Neural crest cell (in vitro differentiated cells): ENCODE measurements at places on chromosomes 6 and 20.

DNA sequence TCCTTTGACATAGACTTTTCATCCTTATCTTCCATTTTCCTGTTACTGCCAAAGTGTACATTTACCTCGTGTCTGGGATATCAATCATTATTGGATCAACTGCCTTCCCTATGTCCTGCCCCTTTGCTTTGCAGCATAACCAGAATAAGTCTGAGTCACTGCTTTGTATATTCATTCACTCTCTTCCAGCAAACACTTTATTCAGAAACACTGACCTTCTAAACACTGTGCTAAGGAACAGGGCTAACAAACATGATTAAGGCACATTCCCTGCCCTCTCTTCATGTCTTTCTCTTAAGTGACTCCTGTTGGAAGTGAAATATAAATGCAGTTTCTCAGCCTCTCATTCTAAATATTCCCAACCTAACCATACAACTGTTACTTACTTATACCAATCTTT, 66.9 kb downstream of the COL19A1 start:
- no peaks in the 10 kb centered on the region for H3K27me3 ChIP-seq
- no peaks in the 10 kb centered on the region for H3K36me3 ChIP-seq
- no peak overlapping the region for H3K27ac ChIP-seq
- no peak overlapping the region for H3K4me3 ChIP-seq
- no peaks in the 10 kb centered on the region for H3K4me1 ChIP-seq

- H3K27me3 ChIP-seq = no peaks in the 10 kb centered on the region
- no peaks in the 10 kb centered on the region for H3K4me1 ChIP-seq
- no peak overlapping the region for H3K4me3 ChIP-seq
- no peaks in the 10 kb centered on the region for H3K36me3 ChIP-seq
Measured at GRCh38 chr6:147911686-147912085, 403.2 kb downstream of the SAMD5 start.

- no peaks in the 10 kb centered on the region for H3K27me3 ChIP-seq
- no peak overlapping the region for H3K27ac ChIP-seq
- H3K4me1 ChIP-seq = peaks cover 43% of the 10 kb centered on the region
- DNase-seq = no peak
- no peaks in the 10 kb centered on the region for H3K36me3 ChIP-seq
- peak overlapping the region; percentile 14 for H3K4me3 ChIP-seq
Measured at GRCh38 chr20:53917145-53918019, 153.0 kb downstream of the BCAS1 start.

DNA sequence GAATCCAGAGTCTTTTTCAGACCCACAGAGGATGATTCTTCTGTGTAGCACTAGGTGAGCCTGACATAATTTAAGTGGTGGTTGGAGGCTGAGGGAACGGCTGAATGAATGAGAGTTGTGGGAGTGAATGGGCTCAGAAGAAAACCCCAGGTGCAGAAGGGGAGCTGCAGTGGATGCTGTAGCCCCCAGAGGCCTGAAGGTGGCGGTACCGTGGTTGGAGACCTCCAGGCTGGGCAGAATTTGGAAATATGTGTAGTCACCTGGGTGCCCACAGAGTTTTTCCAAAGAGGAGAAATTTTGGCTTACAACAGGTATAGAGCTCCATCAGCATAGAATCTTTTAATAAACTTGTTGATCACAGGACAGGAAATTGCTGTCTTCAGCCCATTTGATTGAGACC, 6.5 kb upstream of the RAET1G start:
- H3K36me3 ChIP-seq = no peaks in the 10 kb centered on the region
- peaks cover 93% of the 10 kb centered on the region for H3K27me3 ChIP-seq
- no peak overlapping the region for H3K27ac ChIP-seq

GRCh38 chr20:48676795-48677460, 150.9 kb downstream of the PREX1 start:
- peaks cover 20% of the 10 kb centered on the region for H3K36me3 ChIP-seq
- H3K27me3 ChIP-seq = no peaks in the 10 kb centered on the region
- H3K27ac ChIP-seq = no peak overlapping the region
- H3K4me3 ChIP-seq = no peak overlapping the region
- no peak for DNase-seq
- H3K4me1 ChIP-seq = peaks cover 3% of the 10 kb centered on the region

DNA sequence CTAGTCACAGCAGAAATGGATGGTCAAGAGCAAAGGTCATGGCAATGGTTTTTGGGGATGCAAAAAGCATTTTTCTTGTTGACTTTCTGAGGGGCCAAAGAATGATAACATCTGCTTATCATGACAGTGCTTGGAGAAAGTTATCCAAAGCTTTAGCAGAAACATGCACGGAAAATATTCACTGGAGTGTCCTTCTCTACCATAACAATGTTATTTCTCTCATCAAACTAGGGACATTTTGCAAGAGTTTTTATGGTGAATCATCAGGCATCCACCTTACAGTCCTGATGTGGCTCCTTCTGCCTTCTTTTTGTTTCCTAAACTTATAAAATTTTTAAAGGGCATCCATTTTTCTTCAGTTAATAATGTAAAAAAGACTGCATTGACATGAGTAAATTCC, 302.3 kb downstream of the HIVEP2 start:
- DNase-seq = no peak
- no peak overlapping the region for H3K4me3 ChIP-seq
- peaks cover 8% of the 10 kb centered on the region for H3K27me3 ChIP-seq
- peaks cover 1% of the 10 kb centered on the region for H3K4me1 ChIP-seq
- no peak overlapping the region for H3K27ac ChIP-seq
- H3K36me3 ChIP-seq = no peaks in the 10 kb centered on the region

- no peak overlapping the region for H3K4me3 ChIP-seq
- DNase-seq = no peak
- H3K27me3 ChIP-seq = peaks cover 60% of the 10 kb centered on the region
Measured at GRCh38 chr20:20358801-20359200, 9.1 kb upstream of the INSM1 start.

DNA sequence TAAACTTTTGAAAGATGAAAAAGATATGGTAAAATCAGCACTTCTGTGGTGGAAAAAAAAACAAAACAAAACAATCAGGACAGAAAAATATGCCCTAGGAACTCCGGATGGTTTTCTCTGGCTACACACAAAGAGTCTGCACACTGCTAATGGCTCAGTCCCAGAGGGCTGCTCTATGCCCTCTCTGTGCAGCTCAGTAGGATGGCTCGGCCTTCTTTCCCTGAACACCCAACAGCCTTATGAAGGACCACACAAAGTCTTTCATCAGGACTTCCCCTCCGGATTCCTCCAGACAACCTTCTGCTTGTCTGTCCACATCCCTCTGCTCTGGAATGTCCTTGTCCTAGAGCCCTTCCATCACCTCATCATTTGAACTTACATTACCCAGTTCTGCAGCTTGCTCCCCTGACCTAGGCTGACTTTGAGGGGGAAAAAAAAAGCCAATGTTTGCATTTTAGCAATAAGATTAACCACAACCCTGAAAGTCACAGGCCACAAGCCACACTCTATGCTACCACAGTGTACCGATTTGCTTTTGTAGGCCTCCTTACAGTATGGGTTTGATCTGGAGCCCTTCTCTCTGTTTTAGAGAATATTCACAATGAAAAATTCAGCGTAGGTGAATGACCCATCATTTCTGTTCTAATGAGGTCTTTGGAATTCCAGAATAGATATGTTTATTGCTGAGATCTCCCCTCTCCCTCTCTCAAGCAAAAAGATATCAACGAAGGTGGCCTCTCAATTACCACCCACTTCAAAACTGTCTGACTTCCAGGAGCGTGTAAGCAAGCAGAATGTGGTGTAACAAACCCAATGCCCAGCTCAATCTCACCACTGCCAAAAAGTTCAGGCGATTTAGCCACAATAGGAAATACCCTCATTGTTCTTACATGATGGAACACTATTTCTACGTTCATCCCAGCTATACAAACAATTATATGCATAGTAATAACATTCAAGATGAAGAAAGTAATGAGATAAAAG, 164.0 kb downstream of the GMDS start:
- H3K27ac ChIP-seq = no peak overlapping the region
- peaks cover 20% of the 10 kb centered on the region for H3K36me3 ChIP-seq
- no peaks in the 10 kb centered on the region for H3K27me3 ChIP-seq
- DNase-seq = no peak
- no peak overlapping the region for H3K4me3 ChIP-seq
